ENCODE measurements at places on chromosomes 5 and 9. TPM values are rescaled to one million over a fixed set of nuclear protein-coding genes. Genes with fewer than 3 reads are reported as not detected.

GRCh38 chr5:119322312-119322947 is 33.4 kb upstream of the TNFAIP8 start:
- DNase-seq, result no peak

GRCh38 chr9:6382681-6383080 is 30.3 kb upstream of the UHRF2 start:
- DNase-seq, result no peak

ROR2 gene
- total RNA-seq, result 43.0 TPM

PCDHGB2 gene
- 0.59 TPM for total RNA-seq

SERF1A gene
- total RNA-seq, result 16.7 TPM

GRCh38 chr9:69122549-69123141 is 51.4 kb upstream of the TJP2 start:
- no peak for DNase-seq

OR13D1 gene
- not detected for total RNA-seq

DNA sequence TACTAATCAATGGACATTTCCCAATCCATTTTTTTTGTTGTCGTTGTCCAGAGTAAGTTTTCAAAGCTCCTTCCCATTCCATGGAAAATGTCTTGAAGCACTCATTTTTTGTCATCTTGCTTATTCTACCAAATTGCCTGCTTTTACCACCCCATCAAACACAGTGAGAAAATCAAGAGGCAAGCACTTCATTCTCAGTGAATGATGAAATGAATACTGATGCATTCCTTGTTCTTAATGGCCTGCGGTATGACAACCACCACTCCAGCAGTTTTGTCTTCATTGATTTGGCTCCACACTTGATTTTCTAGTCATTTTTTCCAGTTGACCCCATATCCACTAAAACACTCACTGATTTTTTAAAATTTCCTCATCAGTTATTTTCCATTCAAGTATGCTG is 193.5 kb upstream of the ANKH start:
- DNase-seq, result no peak
